ENCODE measurements at places on chromosomes 5 and 9.

GRCh38 chr9:28410411-28410810, 837.1 kb upstream of the C9orf72 start:
- DNase-seq: no peak

GRCh38 chr5:41924526-41924871, 582 bp upstream of the FBXO4 start:
- no peak for DNase-seq

- no peak for DNase-seq
Observed at GRCh38 chr5:74140409-74140808, 500.1 kb downstream of the ENC1 start.

DNA sequence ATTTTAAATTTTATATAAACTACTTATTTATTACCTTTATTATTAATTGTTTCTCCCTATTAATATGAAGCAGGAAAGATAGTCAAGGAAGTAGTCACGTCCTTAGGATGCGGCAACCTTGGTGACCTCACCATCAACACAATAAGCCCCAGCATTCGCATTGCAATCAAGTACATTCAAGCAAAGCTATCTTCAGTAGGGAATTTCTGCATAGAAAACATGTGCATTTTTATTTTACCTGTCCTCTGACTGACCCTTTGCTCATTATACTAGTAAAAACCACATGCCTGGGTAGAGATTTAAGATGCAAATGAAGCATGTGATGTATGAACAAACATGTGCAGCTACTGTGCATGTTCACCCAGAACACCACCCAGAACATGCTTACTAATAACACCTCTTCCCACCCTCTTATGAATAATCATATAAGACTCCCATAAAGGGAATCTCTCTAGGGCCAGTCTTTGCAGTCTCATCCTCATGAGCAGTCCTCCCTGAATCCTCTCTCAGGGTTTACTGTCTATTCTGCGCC, 869.6 kb downstream of the TAF11L14 start:
- no peak for DNase-seq

DNA sequence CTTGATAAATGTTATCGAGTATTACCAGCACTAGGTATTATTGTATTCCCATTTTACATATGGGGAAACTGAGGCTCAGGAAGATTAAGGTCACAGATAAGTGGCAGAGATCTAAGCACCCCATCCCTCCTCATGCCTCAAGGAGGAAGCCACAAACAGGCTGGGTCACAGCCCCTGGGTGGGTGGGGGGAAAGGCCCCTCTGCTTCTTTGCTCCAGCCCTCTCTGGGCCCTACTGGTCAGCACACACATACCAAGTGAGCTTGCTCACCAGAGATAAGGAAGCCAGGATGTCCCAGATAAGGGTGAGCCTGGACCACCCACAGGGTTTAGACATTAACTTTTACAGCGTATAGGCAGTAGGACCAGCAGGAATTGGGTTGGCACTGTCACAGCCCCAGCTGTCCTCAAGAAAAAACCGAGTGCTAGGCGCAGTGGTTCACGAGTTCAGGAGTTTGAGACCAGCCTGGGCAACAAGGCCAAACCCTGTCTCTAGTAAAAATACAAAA, 45.3 kb downstream of the STK10 start:
- no peak for DNase-seq

DNA sequence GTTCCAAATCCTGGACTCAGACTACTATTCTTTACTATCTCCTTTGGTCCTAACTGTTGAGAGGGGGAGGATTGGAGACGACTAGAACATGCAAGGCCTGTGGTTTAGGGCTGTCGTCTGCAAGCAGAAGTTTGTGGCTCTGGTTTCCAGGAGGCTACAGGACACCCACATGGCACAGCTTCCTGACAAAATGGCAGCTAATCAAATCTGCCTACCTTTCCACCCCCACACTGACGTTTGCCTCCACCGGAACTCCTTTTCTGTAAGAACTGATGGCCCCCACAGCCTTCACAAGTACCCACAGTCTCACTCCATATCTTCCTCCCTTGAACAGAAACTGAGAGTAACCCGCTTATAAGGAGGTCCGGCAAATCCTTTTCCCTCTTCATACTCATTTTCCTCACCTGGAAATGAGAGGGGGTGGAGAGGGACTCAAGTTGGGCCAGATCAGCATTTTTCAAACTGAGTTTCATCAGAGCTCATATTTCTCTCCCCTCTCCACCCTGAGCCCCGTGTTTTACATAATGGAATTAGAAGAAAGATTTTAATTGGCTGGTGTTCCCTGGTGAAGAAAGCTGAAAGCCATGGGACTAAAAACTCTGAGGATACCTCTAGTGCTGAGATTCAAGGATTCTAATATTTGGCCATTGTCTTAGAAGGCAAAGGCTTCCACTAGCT, 5.2 kb downstream of the SLC31A2 start:
- peak; percentile 25 for DNase-seq

GRCh38 chr9:81424431-81424830, 264.9 kb downstream of the TLE1 start:
- no peak for DNase-seq

DNA sequence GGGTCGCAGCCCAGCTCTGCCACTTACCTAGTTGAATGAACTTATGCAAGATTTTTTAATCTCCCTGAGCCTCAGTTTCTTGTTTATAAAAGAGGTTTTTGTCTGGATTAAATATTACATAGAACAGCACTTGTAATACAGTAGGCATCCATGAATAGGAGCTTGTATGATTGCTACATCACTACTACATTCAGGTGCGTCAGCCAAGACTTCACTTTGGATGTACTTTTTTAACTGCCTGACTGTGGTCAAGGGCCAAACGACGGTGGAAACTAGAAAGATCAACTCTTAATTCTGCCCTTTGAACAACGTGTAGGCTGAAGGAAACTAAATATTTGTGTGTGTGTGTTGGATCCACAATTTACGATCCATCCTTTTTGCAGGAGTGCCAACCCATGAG, 172.8 kb downstream of the RFK start:
- no peak for DNase-seq

GRCh38 chr9:113677057-113677456, 199.1 kb upstream of the ZNF618 start:
- no peak for DNase-seq

DNA sequence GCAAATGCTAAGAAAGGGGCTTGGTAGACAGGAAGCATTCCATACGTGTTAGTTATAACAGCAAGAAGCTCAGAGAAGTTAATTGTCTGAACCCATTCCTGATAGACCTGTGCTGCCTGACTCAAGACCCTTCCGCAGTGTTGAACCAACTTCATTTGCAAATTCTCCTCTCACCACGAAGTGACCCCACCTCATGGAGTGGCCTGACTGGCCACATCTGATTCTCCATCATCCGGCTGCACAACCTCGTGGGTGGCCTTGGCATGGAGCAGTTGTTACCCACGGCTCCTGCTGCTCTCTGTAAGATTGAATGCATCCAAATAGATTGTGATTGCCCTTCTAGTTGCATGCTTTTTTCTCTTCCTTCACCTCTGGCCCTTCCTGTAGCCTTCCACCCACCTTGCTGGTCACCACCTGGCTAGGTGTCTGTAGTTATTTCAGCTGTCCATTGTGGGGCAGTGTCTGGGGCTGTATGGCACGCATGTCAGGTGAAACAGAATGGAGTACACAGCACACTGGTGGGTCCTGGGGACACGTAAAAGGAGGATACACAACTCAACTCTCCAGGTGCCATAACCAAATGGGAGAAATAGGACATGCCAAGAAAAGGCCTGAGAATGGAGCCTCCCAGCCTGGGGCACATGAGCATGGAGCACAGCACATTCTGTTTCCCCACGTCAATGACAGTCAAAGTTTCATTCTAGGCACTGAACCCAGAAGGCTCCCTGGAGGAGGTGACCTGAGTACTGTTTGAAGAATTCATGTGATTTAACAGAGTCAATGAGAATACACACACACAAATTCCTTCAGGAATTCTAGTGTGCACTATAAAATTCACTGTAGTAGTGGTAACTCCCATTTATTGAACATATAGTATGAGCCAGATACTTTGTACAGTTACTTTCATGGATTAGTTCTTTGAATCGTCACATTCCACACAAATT, 70.5 kb upstream of the PTCH1 start:
- DNase-seq: no peak

DNA sequence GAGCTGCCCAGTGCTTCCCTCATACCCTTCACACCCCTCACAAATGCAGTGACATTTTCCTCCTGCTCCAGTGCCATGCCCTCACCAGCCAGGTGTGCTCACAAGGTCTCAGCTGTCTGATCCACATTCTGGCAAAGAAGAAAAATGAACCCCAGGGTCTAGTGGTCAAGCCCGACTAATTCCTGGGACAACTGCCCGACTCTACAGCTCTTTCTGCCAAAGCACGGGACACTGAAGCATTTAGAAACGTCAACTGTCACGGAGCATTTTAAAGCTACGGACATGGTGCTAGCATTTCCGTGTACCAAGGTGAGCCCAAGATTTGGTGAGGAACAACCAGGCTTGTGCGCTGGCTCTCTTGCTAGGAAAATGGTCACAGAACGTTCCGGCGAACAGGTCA, 56.8 kb upstream of the PHYKPL start:
- DNase-seq: no peak

GRCh38 chr9:74499770-74500583, 2.8 kb downstream of the RORB start:
- DNase-seq: no peak

DNA sequence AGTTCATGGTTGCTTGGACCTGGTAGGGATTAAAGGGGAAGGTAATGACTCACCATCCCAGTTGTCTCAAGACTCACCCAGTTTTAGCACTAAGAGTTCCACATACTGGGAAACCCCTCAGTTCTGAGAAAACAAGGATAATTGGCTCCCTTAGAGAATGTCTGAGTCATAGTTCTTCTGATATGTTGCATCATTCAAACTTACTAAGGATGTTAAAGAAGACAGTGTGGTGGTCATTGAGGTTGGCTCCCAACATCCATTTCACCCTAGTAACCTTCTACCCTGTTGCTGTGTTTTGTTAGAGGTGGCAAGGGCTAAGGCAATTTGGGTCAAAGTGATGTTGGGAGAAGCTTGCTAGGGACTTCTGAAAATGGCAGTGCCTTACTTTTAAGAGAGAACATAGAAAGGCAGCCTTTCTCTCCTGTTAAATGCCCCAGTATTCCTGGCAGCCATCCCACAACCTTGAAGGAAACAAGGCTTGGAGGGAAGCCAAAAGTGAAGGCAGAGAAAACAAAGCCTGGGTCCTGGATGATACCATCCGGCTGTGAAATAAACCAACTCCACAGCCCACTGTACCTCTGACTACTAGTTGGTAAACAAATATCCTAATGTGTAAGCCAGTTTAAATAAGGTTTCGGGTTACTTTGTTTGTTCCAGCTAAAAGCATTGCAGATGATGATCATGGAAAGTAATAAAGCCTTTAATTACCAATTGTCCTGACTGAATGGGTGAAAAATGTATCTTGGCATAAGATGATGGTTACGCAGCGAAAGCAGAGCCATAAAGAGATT, 80.4 kb upstream of the ADAMTSL1 start:
- no peak for DNase-seq

DNA sequence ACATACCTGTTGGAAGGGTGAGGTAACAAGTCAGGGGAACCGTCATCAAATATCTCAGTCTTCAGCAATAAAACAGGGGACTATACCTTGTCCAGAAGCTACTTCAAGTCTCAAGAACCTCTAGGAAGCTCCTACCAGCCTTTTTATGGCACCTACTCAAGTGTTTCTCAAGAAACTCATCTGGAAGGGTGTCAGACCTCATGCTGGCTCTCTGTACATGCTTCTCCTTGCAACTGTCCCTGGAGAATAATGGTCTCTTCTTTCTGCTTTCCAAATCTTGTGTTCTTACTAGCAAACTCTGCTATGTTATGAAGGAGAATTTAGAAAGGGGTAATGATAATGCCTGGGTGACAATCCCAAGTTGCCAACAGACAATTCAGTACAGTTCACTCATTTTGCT, 8.3 kb upstream of the PTAR1 start:
- DNase-seq: no peak

DNA sequence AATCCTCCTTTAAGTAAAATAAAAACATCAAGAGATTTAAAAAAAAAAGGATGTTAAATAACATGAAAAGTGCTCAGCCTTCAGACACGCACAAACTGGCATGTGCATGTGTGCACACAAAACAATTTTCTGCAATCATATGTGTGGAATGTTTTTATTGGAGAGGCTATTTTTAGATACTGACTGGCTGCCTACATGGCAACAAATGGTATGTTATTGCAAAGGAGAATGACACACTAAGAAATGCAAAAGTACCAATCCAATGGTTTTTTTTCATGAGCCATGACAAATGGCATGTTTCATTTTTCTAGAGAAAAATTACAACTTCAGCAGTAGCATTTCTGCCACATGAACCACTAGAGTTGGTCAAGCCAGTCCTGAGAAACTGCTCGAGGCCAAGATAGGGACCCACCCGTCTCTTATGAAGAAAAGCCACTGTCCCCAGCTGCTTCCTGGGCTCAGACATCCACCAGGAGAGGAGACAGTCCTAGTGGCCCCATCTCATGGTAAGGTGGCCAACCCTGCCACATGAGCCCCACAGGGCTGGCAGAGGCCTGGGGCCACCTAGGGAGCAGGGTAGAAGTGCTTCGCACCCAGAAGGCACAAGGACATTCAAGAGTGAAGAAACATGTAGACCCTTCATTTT, 116.4 kb downstream of the MYO10 start:
- no peak for DNase-seq

- DNase-seq: no peak
Observed at GRCh38 chr9:22379272-22379671, 67.4 kb upstream of the DMRTA1 start.

- peak; percentile 64 for DNase-seq
Observed at GRCh38 chr5:138032028-138032571, 779 bp downstream of the FAM13B start.

DNA sequence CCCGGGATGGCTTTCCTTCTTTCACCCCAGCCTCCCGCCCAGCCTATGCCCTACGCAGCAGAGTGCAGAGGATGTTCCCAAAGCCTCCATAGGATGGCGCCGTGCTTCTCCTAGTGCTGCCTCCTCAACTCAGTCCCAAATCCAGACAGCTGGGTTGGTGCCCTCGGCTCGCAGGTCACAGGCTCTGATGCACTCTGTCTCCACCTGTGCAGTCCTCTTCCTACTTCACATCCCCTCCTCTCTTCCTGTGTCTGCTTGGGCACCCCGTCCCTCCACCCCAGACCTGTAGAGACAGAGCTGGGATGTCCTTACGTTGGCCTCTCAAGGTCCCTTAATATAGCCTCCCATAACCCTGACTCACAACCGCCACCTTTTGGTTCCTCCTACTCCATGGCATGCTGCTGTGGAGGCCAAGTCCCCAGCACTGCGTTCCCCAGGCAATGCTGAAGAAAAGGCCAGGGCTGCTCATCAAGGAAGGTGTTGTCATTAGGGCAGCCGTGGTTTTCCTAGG, 314.4 kb downstream of the GADD45G start:
- DNase-seq: peak; percentile 41

DNA sequence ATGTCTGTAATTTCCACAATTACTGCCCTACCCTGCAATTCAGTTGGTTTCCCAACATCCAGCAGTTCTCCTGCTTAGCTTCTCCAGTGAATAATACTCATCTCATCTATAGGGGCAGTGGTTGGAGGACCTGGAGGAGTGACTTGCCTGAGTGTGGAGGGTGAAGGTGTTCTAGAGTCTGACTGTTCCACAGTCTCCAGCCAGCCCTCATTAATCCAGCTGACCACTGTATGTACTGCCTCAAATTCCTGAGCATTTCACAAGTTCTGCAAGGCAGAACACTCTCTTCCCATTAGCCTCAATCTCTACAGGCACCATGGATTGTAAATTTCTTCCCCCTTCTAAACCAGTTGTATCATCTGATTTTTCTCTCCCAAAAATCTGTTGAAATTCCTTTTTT, 147.4 kb upstream of the NFIL3 start:
- DNase-seq: no peak

GRCh38 chr5:143251190-143251589, 152.3 kb downstream of the NR3C1 start:
- DNase-seq: no peak

Data from activated CD4-positive, alpha-beta T cell treated with anti-CD3 and anti-CD28 coated beads, Interleukin-2, Interleukin-4, amounts not matched to agents 100 ng/mL and 50 ng/mL, durations not matched to agents 16 hours and 8 hours (primary cell).